ENCODE measurements at places on chromosomes 16 and 17.
A peak's percentile ranks its signal among the peaks of the same experiment; 100 is the strongest.

DNA sequence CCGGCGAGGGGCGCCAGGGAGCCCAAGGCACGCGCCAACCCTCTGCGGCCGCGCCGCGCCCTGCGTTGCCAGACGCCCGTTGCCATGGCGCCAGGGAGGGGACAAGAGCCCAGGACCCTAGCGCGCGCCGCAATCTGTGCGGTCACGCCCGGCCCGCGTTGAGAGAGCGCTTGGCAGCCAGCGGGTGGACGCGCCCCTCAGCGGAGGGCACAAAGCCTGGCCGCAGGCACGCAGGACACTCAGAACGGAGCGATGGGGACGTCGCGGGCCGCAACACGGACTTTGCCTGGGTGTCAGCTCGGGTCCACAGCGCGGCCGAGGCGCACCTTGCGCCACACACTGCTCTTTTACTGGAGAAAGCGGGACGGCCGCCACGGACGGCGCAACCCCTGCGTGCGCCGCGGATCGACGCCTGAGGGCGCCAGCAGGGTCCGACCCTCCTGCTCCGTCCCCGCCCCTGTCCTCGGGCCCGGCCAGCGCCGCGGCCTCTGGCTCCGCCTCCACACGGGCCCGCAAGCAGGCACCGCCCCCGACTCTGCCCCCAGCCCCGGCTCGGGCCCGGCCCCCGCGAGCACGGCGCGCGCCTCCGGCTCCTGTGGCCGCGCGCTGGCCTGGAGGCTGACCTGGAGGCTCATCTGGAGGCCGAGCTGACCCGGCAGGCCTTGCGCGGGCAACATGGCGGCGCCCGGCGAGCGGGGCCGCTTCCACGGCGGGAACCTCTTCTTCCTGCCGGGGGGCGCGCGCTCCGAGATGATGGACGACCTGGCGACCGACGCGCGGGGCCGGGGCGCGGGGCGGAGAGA, at the start of gene GFER:
Gene GFER, plus strand, starts transcription at position 650 of the 803 bp plus-strand sequence. Its CDS starts 26 bp downstream, at position 676.
- peak; percentile 76 for DNase-seq

DNA sequence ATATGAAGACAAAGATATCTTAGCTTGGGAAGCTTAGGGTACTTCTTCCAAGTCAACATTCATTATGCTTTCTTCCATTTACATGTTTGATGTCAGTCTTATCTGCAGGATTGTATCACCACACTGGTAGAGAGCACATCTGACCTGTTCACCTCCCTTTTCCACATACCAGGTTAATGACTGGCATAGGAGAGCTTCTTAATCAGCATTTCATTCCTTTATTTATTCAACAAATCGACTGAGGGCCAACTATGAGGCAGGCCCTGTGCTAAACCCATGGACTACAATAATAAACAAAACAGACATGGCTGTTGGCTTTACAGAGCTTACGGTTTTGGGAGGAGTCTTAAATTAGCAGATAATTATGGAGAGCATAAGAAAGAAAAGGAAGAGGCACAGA, 378.1 kb upstream of the CDH11 start:
- DNase-seq, result no peak

DNA sequence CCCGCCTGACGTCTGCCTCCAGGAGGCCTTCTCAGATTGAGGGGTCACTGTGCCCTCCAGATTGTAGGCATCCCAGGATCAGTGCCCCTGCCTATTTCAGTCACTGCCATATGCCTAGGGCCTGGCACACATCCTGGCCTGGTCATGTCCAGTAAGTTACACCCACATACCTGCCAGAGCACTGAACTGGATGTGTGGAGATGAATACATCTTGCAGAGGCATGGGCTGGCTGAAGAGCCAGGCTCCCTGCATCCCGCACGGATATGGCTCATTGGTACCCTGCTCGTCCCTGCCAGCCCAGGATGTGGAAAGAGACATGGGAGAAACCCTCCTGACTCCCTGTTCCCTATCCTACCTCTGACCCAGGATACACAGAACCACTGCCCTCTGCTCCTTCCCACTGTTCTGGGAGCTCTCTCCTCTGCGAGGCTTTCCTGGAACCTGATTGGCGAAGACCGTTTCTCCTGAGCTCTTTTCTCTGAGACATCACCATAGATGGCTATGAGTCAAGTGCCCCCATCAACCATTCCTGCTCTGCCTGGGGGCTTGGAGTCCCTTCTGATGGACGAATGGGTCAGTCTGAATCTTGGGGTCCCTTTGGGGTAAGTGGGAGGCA, 40.0 kb upstream of the TAC4 start:
- no peak for DNase-seq

GRCh38 chr17:17624741-17625140, 33.2 kb upstream of the PEMT start:
- DNase-seq, result no peak

GRCh38 chr17:8318010-8318935, 8.2 kb downstream of the ARHGEF15 start:
- DNase-seq, result no peak

DNA sequence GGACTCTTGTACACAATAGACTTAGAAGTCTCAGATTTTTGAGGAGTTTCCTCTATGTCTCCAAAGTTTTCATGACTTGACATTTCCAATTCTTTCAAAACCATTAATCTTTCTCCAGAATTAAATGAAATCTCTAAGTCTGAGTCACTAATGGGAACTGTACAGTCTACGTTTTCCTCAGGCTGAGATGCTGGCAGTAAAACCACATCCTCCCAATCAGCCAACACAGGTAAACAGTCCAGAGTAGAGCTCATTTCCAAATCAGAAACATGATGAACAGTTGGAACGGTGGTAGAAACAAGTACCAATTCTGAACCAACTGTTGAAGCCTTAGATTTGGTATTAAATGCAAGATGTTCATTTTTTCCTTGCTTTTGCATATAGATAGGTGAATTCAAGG, 7.9 kb downstream of the ERI2 start:
- DNase-seq, result no peak

DNA sequence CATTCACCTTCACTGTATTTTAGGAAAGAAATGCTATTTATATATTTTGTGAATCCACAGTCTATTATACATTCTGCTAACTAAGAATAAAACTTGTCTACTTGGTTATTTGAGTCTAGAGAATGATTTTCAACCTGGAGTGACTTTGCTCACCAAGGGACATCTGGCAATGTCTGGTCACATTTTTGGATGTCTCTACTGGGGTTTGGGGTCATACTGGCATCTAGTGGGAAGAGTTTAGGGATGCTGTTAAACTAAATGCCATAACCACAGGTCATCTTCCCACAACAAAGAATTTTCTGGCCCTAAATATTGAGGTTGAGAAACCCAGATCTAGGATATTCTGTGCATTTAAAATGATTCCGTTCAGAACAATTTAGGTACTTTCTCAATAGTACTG, 26.0 kb downstream of the KCNJ16 start:
- DNase-seq, result no peak

DNA sequence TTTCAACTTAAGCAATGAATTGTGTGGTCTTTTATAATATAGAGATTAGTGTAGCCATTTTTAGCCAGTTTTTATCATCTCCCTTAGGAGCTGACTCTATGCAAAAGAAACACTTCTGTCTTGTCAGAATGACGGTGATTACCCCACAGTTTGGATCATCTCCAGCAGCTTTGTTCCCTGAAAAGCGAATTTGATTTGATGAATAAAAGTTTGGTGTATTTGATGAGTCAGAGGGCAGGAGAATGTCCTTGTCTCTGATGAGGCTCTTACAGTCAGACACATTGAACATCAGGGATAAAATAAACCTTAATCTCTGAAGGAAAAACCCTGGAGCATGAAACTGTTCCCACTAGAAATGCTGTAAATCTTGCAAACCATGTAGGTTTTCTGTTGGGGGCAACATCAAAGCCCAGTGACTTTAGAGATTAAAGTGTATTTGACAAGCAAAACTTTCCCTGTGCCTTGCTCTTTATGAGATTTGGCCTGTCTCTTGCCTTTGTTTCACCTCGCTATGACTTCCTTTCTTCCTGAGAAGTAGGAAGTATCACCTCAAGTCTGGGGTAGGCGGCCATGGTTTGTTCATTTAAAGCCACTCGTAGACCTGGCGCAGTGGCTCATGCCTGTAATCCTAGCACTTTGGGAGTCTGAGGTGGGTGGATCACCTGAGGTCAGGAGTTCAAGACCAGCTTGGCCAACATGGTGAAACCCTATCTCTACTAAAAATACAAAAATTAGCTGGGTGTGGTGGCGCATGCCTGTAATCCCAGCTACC, 209.3 kb downstream of the FTO start:
- peak; percentile 16 for DNase-seq

DNA sequence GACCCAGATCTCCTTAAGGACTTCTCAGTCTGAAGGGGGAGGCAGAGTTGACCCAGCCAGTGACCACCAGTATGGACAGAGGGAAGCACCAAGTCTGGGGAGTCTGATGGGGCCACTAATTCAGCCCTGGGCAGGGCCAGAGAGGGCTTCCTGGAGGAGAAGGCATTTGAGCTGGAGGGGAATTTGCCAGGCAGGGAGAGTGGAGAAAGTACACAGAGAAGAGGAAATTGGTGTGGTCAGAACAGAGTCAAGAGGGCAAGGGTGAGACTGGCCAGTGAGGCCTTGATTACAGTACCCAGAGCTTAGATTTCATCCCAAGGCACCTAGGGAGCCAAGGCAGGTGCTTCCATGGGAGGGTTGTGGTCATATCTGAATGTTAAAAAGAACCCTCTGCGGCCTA, 36.3 kb downstream of the MYO15A start:
- no peak for DNase-seq

- no peak for DNase-seq
These were observed 39.9 kb upstream of the CCDC182 start for GRCh38 chr17:57785022-57785421.

GRCh38 chr17:17781591-17782496, 54.9 kb downstream of the SREBF1 start:
- no peak for DNase-seq

- DNase-seq, result no peak
These were observed 26.9 kb upstream of the SLC38A8 start for GRCh38 chr16:84069540-84069939.

- DNase-seq, result no peak
These were observed 44.2 kb upstream of the HNF1B start for GRCh38 chr17:37789021-37789565.

DNA sequence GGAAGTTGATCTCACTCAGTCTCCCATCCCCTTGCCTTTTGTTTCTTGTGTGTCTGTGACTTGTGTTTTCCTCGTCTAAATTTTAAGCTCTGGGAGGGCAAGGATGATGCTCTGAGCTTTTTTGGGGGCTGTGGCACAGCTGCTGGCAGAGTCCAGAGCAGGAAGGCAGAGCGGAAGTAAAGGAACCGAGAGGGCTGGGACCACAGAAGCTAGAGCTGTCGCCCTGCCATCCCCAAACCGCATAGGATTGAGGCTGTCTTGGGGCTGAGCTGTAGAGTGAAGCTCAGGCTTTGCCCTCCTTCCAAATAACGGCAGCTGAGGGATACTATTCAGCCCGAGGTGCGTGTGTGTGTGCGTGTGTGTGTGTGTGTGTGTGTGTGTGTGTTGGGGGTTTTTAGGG, 3.8 kb upstream of the DNAH2 start:
- no peak for DNase-seq

DNA sequence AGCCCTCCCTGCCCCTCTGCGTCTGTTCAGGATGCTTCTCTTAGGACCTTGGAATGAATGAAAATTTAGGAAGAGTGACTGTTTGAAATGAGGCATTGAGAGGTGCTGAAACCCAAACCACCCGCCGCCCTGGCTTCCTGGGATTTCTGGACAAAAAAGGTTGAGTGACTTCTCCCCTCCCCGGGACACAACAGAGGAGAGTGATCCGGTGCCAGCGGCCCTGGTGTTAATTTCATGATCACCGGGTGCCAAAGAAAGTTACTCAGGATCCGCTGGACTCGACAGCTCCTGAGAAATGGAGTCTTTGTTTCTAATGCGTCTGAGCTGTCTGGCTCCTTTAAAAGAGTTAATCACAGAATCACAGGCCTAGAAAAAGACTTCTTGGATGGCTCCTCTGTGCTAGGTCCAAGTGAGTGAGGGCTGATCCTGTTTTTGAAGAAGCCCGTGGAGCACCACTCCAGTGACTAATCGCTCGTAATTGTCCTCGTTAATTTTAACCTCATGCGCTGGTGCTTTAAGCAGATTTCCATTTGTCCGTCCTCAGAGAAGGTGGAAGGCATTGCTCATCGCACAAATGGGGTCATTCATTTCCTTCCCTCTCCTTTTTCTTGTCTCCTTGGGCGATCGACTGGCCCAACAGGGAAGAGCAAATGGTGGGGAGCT, 144.4 kb upstream of the ZFHX3 start:
- no peak for DNase-seq

GRCh38 chr16:67963662-67964321, 4.6 kb downstream of the SLC12A4 start:
- no peak for DNase-seq

GRCh38 chr16:68040506-68041288, 17.6 kb downstream of the DUS2 start:
- DNase-seq, result no peak

DNA sequence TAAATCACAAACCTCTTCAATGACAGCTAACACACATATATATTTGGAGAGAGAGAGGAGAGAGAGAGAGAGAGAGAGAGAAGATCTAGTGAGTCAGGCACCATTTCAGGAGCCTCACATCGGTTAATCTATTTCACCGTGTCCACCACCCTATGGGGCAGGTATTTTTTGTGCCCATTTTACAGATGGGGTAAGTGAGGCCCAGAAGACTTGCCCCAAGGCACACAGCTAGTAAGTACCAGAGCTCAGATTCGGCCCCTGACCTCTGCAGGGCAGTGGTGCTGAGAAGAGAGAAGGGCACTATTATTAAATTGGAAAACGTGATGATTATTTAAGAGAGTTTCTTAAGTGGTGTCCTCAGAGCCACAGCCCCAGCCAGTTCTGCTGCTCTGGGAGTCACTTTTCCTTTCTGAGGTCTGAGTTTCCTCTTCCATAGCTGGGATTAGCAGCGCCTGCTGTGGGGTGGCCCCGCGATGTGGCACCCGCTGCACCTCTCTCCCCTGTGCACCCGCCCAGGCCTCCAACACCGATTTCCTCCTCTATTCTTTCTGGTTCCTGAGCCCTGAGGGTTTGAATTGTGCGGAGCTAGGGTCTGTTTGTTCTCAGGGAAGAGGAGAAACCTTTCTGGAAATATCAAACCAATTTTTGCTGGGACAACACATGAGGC, 303.9 kb downstream of the IRF8 start:
- DNase-seq, result no peak

GRCh38 chr16:4212934-4213296, 29.0 kb downstream of the SRL start:
- DNase-seq, result no peak

DNA sequence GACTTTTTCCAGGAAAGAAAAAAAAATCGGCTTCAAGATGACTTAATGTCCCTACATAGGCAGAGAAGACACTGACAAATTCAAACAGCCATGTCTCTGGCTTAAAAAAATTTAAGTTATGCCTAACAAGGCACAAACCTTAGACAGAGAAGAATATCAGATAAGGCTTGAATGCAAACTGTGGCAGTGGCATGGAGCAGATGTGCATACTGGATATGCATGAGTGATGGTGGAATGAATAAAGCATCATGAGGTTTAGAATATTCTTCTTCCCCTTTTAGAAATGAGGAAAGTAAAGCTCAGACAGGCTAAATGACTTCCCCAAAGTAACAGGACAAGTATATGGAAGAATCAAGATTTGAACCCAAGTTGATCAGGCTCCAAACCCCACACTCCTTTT, 23.2 kb upstream of the WSCD1 start:
- no peak for DNase-seq

GRCh38 chr16:71369494-71369893, 11.0 kb downstream of the CALB2 start:
- no peak for DNase-seq

Data from GOT3 (cell line).